GM20000 (cell line): ENCODE measurements at places on chromosomes 3 and 15.
A peak's percentile ranks its signal among the peaks of the same experiment; 100 is the strongest.

DNA sequence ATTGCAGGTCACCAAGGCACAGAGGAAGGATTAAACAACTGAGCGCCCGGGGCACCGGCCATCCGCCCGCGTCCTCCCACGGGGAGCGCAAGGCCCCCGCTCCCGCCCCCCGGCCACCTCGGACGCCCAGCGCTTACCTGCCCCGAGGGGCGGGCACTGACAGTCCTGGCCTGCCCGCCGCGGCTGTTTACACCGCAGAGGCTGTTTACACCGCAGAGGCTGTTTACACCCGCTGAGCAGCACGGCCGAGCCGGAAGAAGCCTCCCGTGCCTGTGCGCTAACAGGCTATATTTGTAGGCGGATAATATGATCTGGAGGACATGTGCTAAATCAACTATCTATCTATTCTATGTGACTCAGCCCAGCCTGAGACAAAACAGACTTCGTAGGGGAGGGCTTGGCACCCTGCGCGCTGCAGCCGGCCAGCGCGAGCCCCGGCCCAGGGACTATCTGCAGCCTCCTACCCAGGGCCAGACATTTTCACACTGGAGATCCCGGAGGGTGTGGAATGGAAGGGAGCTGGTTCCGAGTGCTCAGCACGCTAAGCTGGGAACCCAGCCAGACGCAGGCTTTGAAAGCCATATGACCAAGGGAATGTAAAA, at the start of gene LRRC2:
LRRC2 (minus strand) TSS at position 263 of the 602 bp plus-strand sequence. CDS start 14,711 bp downstream, outside the sequence.
- no peak for DNase-seq

DNA sequence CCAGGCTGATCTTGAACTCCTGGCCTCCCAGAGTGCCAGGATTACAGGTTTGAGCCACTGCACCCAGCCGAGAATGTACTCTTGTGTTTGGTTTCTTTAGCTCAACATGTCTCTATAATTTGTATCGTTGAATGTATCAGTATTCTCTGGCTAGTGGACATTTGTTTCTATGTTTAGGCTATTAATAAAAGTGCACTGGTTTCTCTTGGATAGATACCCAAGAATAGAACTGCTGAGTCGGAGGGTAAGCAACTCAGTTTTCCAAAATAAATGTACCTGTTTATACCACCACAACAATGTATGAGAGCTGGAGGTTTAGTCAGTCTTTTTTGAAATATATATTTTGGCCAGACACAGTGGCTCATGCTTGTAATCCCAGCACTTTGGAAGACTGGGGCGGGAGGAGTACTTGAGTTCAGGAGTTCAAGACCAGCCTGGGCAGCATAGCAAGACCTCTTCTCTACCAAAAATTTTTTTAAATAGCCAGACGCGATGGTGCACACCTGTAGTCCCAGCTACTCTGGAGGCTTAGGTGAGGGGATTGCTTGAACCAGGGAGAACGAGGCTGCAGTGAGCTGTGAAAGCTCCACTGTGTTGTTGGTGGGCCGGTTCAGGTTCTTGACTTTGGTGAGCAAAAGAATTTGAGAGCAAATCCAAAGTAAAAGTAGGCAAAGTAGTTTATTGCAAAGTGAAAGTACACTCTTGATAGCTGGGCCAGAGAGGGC, 7.7 kb upstream of the IVD start:
- DNase-seq = no peak

DNA sequence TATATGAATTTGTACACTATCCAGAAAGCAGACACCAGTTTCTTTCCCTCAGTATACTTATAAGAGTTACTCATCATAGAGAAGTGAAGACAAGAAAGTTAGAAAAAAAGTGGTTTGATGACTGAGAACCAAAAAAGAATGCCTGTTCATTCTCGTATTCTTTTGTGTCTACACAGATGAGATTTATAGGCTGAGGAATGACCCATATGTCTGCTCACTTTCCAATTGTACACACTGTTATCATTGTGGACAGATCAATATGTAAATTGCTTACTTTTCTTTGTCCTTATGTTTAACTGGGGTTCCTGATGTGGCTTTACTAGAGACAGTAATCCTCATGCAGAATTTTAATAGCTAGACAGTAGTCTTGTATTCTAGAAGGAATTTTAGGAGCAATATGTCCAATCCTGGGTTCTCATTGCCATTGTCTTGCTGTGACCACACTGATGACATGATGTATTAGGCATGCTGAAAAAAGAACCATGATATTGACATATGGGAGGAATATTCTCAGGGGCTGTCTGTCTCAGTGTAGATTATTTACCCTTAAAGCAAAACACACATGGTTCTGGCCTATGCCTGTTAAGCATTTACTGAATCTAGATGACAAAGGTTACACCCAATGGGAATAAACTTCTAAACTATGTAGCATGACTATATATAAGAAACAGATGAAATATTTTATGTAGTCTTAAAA, 669.7 kb downstream of the ROBO1 start:
- DNase-seq = no peak

- DNase-seq = no peak
These were observed 19.2 kb downstream of the CHSY1 start for GRCh38 chr15:101232677-101233076.

DNA sequence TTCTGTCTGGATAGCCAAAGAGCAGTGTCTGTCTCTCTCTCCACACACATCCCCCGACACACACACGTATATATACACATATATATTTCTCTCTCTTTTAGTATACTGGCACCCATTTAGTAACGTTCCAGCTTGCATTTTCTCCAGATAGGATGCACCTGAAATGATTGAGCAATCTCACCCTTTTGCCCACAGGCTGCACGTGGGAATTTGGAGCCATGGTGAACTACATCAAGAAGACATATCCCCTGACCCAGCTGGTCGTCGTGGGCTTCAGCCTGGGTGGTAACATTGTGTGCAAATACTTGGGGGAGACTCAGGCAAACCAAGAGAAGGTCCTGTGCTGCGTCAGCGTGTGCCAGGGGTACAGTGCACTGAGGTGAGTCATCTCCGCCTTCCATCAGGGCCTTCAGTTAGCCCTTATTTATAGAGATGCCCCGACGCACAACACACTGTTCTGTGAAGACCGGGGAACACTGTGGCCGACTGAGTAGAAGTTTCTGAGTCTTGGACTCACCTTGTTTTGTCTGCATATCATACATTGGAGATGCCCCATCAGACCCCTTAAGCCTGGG, 45.7 kb downstream of the RLBP1 start:
- DNase-seq = no peak

DNA sequence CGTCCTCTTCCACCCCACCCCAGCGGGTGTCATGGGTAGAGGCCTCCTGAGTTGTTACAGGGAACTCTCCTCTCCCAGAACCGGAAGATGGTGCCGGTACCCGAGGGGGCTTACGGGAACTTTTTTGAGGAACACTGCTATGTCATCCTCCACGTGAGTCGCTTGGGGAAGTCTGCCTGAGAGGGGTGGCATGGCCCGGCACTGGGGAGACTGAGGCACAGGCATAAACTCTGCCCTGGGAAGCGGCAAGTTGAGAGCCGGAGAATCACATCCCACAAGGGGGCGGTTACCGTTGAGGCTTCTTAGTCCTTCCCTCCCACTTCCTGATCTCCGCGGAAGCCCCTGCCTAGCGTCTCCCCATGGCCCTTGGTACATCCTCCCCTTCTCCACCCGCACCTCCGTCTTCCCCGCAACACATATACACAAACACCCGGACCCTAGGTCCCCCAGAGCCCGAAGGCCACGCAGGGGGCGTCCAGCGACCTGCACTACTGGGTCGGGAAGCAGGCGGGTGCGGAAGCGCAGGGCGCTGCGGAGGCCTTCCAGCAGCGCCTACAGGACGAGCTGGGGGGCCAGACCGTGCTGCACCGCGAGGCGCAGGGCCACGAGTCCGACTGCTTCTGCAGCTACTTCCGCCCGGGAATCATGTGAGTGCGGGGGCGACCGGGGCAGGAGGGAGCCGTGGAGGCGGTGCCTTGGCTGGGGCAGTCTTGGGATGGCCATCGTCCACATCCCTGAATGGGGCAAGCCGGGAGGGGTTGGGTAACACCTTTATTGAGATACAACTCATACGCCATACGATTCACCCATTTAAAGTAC, 3.4 kb downstream of the VILL start:
- DNase-seq = peak; percentile 73
